ENCODE measurements at places on chromosomes 3 and 15.

DNA sequence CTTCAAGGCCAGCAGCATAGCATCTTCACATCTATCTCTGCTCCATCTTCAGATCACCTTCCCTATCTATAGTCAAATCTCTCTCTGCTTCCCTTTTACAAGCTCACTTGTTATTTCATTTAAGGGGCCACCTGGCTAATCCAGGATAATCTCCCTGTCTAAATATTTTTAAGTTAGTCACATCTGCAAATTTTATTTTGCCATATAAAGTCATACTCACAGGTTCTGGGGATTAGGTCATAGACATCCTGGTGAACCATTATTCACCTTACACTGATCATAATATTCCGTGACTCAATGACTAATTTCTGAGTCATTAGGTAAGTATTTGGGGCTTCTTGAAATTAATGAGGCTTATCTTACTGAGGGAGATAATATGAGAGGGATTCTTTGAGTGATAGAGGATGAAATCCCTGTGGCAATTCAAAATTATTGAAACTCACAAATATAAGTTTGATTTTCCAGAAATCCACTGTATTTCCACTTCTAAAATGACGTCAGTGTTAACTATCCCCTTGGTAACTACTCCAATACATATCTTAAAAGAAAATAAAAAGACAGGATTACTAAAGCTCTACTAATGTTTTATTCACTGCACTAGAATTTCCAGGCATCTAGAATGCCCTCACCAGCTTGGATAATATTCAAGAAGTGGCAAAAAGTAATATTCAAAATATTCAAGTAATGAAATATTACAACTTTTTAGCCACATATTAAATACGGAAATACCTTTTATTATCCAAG, 93.7 kb upstream of the RBMS3 start:
- DNase-seq, result no peak

DNA sequence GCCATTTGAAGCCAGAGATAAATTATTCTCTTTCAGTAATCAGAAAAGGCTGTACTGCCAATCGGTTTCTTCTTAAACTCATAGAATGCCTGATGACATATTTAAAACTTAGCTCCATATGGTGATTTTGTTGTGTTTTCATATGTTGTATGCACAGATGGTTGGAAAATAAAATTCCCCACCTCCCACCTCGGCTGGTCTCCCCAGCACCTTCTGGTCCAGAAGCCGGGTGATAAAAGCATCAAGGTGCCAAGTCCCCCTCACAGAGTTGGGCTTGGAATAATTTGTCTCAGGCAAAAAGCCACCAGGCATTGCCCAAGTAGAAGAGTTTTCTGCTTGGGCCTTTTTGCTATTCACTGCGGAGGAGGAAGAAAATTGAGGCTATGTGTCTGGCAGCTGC, 18.4 kb downstream of the LARS2 start:
- no peak for DNase-seq

- no peak for DNase-seq
Measured at GRCh38 chr15:80568298-80568697, 126.8 kb upstream of the ABHD17C start.

DNA sequence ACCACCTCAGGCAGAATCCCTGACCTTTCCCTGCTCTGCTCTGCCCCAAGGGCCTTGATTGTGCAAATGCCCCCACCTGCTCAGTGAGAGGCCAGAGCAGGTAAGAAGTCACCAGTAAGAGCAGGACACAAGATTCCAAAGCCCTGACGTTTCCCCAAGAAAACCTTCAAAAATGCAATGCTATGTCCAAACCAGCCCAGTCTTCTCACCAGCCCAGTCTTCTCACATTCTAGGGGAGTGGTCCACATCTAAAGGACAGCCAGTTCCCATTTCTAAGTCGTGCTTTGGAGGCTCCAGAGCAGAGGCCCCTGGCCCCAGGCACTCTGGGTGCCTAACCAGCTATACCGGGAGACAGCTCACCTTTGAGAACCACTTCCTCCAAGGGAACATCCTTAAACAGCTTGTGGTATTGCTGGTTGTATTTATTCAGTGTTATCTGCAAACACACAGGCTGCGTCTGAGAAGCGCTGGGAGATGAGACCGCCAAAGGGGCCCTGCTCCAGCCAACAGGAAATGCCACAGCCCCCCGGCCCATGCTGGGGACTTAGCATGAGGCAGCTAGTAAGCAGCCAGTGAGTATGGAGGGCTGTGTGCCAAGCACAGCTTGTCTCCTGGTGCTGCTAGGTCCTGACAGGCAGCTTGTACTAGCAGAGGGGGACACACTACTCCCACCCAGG, 29.3 kb downstream of the GRAMD2A start:
- DNase-seq, result peak; percentile 17

- DNase-seq, result no peak
Measured at GRCh38 chr3:127002195-127003174, 19.6 kb downstream of the PLXNA1 start.

DNA sequence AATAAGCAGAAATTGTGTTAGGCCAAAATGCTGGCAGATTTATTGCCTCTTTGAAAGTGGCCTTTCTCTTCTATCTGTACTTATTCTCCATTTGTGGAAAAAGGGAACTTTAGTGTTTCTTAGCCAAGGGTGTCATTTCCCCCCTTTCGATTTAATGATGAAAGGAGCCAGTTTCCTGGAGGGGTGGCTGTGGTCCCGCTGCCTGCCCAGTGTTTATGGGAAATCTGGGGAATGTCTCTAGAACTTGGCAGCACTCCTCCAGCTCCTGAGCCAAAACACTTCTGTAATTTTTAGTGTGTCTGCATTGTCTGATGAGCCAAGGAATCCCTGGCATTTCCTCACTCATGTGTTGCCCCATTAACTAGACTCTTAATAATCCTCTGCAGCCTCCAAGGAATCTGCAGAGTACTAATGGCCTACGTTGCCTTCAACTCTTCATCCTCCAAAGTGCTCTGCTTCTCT, 448.8 kb downstream of the GRM7 start:
- no peak for DNase-seq

DNA sequence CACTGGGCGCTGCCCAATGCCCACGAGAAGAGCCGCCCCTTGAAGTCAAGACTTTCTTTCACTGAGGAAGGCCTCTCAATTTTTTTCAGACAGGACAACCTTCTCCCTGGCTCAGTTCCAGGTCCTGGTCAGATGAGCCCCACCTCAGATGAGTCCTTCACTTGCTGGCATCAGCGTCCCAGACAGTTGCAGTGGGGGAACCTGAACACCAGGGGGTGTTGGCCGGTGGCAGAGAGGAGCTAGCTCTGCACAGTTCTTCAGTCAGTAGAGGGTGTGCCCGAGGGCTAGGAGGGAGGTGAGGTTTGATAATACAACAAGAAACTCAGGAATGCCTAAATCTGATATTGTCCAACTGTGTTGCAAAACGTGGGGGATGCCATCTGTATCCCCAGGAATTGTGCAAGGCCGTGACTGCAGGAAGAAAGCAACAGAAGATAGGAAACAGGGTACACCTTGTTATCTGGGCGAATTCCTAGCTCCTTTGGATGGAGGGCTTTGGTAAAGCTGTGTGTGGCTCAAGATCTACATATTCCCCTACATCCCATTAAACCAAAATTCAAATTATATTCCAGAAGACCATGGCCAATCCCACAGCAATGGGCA, 34.3 kb downstream of the CCR3 start:
- DNase-seq, result peak; percentile 34

DNA sequence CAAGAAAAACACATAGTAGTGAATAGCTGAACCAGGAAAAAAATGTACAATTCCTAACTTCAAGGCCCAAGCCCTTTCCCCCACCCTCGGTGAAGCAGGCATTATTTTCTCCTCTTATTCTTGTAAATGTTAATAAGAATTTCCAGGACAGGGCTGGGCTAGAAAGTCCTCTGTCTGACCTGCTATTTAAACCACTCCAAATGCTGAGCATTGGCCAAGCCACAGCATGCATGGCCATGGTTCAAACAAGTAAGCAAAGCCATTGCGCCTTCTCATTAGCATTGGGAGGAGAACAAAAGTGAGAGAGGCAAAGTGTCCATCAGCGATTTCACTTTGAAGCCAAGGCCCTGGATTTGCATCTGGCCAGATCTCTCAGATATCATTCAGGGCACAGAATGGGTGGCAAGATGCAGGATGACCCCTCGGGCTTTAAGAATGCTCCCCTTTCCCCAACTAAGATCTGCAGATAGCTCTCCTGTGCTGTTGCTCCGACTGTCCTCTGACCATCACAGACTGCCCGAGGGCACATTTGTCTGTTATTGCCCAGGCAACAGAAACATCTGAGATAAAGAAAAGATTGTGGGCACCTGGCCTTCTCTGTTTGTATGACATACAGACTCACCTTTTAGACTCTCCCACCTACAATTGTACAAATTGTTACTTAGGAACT, 46.3 kb downstream of the CEMIP start:
- no peak for DNase-seq

DNA sequence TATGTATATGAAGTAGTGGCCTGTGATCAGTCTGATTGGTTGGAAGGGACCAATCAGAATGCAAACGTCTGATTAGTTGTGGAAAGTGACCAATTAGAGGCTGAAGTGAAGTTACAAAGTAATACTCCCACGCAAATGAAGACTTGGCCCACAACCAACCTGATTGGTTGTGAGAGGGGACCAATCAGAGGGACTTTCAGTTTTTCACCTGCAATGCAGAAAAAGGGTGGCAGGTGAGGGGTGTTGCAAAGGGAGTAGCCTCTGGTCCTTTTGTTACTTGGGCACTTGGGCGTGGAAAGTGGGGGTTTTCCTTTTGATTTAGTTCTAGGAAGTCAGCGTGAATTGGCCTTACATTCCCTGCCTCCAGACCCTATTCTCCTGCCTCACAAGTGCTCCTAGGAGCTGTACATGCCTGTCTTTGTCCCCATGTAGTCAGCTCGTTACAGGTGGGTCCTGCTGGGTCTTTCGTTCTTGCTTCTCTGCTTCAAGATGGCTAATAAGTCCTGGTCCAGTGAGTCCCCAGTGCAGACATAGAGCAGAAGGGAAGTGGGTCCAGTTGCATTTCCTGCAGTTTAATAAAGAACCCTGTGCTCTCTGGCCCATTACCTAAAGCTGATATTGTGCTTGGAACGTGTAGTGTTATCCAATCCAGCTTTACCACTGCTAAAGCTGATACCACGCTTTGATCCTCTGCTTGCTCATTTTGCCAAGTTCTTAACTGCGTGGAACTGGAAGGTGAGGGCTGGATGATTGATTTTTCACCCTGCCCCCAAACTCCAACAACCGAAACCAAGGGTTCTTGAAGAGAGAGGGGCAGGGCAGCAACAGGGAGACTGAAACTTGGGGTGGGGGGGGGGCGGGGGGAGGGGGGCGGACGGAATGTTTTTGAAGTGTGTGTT, 46.0 kb upstream of the CD47 start:
- no peak for DNase-seq

- no peak for DNase-seq
Measured at GRCh38 chr3:143865302-143865701, 17.0 kb upstream of the SLC9A9 start.

GRCh38 chr3:147415286-147415685, 6.1 kb downstream of the ZIC1 start:
- DNase-seq, result no peak

GRCh38 chr3:42984701-42985100, 5.6 kb downstream of the GASK1A start:
- DNase-seq, result no peak

GRCh38 chr15:36468746-36469145, 110.7 kb upstream of the CDIN1 start:
- no peak for DNase-seq

GRCh38 chr3:130759692-130760338, 13.2 kb upstream of the PIK3R4 start:
- peak; percentile 69 for DNase-seq

DNA sequence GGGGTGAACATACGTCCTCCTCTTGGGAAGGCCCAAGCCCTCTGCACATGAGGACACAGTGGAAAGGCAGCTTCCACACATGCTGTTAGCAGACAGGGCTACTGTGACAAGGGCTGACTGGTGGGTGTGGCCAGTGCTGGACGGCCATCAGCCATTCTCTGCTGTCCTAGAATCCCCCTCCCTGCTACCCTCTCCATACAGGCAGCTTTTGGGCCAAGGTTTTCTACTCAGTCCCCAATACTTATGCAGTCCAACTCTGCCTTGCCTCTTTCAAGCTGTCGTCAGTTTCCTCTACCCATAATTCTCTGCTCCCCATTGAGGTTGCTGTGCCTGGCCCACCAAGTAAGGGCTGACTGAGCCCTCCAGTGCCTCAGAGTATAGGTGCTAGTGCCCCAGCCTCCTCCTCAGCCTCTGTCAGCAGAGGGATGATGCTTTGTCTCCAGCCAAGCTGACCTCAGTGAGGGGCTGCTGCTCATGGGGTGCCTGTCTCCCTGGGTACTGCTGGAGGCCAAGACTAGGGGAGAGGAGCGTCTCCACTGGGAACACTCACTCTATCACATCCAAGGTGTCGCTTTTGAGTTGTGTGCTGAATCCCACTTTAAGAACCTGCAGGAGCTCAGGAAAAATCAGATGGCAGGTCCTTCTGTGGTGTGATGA, 2.8 kb downstream of the LOXL1 start:
- no peak for DNase-seq

GRCh38 chr15:42508263-42508690, 12.8 kb downstream of the SNAP23 start:
- no peak for DNase-seq

GRCh38 chr15:39538936-39539335, 41.9 kb upstream of the THBS1 start:
- DNase-seq, result no peak

- no peak for DNase-seq
Measured at GRCh38 chr3:126311338-126311978, 45.8 kb downstream of the KLF15 start.

GRCh38 chr3:52503788-52504424, 8.8 kb downstream of the STAB1 start:
- DNase-seq, result no peak

DNA sequence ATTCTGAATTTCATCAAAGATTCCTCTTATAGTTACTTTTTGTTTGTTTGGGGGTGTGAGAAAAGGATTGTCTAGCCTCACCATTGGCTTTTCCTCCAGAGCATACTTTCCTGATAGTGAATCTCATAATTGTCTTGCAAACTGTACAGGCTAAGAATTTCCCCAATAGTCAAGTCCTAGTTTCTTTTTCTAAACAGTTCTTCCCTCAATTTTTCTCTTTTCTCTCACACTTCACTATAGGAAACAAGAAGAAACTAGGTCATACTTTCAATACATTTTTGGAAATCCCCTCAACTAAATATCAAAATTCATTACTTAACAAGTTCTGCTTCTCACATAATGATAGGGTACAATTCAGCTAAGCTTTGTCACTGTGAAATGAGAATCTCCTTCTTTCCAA, 241.9 kb downstream of the IL20RB start:
- DNase-seq, result peak; percentile 38

DNA sequence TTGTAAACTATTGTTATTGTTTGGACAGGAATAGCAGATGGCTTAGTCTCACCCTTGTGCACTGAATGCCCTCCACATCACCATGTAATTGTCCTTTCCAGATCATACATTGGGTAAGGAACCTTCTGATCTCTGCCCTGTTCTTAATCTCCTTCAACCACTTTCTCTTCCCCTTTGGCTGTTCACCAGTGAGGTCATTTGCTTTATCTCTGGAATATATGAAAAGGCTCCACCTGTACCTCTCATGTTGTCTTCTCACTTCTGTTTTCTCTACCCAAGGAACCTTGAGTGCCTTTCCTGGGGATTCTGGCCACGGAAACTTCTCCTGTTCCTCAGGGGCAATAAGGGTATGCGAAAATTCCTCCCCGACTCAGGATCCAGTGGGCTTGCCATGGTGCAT, 28.5 kb downstream of the MCTP2 start:
- no peak for DNase-seq
